Activated CD4-positive, alpha-beta T cell treated with anti-CD3 and anti-CD28 coated beads, Interleukin-10, Interleukin-2, amounts not matched to agents 100 ng/mL and 50 ng/mL, durations not matched to agents 16 hours and 8 hours (primary cell): ENCODE measurements at places on chromosomes 2 and 18.

GRCh38 chr2:177545143-177545542, 152.6 kb downstream of the AGPS start:
- peak; percentile 27 for DNase-seq

DNA sequence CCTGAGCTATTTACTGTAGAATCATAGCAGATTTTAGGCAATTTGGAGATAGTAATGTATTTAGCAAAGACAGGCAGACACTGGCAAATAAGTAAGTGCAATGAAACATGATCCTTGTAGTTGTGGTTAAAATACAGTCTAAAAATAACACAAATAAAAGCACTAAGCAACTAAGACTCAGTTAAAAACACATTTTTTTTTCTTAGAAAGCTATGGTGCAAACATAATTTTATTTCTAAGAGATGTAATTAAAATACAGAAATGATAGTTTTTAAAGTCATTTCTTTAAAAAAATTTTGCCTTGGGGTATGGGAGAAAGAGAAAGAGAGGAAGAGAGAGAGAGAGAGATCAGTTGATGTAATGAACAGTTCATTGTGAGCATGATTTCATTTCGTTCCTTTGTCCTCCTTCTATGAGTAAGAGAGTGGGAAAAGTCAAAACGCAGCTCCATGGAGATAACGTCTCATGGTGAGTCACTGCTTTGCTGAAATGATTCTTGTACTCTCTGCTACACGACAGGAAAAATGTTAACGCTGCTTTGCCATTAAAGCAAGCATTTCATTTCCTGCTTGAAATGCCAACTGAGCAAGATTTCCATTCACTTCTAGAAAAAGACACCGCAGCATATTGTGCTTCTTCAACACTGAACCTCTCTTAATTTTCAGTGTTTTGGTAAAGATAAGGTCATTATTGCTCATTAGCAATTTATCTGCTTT, 61.3 kb upstream of the PGAP1 start:
- peak; percentile 96 for DNase-seq

- DNase-seq: no peak
Measured at GRCh38 chr2:203743441-203743981, 37.1 kb downstream of the CD28 start.

DNA sequence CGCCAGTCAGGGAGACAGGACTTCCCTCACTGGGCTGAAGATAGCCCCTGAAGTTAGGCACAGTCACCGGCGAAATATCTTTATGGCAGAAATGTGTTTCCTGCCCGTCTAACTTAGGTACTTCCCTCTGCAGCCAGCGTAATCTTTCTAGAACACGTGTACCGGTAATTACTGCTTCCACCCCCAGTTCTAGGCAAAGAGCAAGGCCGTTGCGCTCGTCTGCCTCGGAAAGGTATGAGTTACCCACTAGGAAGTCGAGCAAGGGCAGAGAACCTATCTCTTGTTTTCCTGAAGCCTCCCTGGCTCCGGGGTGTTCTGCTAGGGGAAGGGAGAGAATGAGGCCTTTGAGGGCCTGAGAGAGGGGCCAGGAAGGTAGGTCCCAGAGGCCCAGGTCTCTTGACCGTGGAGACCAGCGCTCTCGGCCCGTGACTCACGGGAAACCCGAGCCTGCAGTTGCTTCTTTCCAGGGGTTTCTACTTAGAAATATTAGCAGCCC, 70.0 kb downstream of the TWSG1 start:
- DNase-seq: peak; percentile 33

- DNase-seq: no peak
Measured at GRCh38 chr18:61992285-61992684, 99.5 kb upstream of the RNF152 start.

- DNase-seq: no peak
Measured at GRCh38 chr18:35611518-35611917, 30.0 kb downstream of the GALNT1 start.

GRCh38 chr18:30915336-30915988, 127.1 kb downstream of the DSC3 start:
- no peak for DNase-seq
